Fibroblast of gingiva (primary cell): ENCODE measurements at places on chromosomes 1 and 21.

DNA sequence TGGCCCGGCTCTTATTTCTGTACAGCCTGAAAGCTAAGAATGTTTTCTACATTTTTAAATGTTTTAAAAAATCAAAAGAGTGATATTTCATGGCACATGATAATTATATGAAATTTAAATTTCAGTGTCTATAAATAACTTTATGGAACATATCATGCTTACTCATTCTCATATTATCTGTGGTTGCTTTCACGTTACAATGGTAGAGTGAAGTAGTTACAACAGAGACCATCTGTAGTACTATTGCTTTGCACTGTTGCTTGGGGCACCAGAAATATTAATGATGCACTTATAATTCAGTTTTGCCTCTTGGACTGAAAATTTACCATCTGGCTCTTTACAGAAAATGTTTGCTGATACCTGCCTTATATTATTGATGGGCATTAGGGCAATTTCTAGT lies 481.6 kb downstream of the PLPP3 start:
- no peak for DNase-seq

DNA sequence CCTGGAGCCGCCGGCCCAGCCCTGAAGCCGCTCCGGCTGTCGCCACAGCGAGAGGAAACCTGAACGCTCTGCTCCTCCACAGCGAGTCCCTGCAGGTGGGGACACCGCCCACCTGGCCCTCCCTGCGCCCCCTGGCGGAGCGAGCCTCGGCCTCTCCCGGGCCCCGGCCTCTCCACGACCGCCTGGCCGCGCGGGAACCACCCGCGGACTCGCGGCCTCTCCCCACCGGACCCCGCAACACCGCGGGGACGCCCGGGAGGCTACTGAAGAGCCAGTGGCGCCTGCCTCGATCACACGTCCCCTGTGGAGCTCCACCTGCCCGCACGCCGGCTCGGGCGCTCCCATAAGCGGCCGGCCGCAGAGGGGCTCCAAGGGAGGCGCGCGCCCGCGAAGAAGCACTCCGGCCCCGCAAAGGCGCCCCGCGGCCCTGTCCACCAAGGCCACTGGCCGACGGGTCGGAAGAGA lies 109.6 kb downstream of the KCNN3 start:
- DNase-seq = no peak

DNA sequence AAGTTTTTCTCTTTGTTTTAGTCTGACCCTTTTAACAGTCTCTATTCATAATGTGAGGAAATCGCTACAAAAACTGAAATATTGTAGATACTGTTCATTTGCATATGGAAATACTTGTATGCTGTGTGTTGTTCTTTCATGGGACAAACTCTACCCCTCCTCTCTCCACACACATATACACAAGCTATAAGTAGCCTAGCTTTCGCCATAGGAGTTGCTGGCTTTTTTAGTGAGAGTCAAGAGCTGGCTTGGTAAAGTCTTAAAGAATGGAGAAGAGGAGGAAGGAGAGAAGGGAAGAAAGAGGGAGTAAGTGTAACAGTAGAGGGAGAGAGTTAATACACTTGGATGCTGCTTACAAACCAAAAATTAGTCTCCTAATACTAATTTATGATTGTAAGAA lies 115.6 kb downstream of the RABGAP1L start:
- no peak for DNase-seq

GRCh38 chr1:38235705-38236104 lies 189.1 kb upstream of the POU3F1 start:
- DNase-seq = no peak

DNA sequence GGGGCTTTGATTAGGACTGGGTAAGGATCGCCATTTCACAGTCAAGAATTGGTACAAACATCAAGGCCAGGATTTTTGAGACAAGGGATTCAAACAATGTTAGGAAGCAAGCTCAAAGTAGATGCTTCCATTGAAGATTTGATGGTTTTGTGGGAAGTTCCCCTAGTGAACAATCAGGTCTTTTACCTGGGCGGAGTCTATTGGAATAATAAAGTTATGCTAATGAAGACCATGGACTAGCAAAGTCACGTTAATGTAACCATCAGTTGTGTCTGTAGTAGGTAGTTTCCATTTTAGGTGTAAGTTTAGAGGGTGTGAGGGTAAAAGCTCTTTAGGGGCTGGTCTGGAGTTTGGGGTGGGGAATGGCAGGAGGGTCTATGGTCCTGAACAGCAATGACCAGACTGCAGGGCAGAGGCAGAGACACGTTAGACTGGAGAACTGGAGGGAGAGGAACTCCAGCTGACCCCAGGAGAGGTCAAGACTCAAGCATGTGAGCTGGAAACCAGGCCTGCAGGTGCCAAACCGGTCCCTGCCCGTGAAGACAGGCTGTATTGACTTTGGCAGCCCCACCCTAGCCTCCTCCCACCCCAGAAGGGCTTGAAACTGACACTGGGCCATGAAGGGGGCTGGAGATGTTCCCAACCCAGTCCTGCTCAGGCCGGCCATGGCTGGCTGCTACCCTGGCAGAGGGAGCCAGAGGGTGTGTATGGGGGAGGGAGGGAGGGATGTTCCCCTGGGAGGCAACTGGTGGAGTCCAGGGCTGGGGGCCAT lies 36.0 kb upstream of the GPR37L1 start:
- DNase-seq = no peak

DNA sequence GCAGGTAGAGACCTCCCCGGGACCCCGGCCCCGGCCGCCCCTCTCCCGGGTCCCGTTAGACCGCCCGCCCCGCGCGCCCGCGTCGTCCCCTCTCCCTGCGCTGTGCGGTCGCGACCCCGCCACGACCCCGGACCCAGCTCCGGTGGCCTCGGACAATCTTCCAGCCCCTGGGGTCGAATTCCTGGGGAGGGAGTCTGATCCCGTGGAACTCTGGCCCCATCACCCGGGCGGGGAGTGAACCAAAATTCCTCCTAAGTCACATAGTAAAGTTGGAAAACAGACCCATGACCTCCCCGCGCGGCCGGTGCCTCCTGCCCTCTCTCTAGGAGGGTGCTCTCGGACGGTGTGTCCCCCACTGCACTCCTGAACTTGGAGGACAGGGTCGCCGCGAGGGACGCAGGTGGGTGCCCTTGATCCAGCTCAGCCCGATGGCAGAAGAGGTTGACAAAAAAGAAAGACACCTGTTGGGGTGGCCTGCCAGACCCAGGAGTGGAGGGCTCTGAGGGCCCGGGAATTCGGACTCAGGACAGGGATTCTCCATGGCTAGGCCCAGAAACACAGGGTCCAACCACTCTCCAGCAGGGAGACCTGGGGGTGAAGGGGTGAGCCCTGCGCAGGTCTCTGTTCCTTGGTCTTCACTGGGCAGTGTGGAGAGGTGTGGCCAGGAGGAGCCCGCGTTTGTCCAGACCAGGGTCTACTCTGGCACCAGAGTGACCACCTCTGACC lies 451 bp downstream of the ADAMTSL4 start:
- no peak for DNase-seq

GRCh38 chr1:3905953-3906671 lies 6.0 kb upstream of the C1orf174 start:
- no peak for DNase-seq

- DNase-seq = no peak
These were observed 114.4 kb upstream of the TNR start for GRCh38 chr1:175857756-175858155.

- DNase-seq = no peak
These were observed 1.5 kb downstream of the ZNF691 start for GRCh38 chr1:42847721-42848460.

GRCh38 chr1:46393510-46393909 lies 607 bp upstream of the FAAH start:
- DNase-seq = no peak

GRCh38 chr1:215612391-215612790 lies 45.3 kb downstream of the KCTD3 start:
- no peak for DNase-seq

GRCh38 chr1:168970926-168971659 lies 135.4 kb upstream of the ATP1B1 start:
- no peak for DNase-seq

GRCh38 chr1:233359431-233359830 lies 31.9 kb downstream of the MAP3K21 start:
- DNase-seq = no peak

DNA sequence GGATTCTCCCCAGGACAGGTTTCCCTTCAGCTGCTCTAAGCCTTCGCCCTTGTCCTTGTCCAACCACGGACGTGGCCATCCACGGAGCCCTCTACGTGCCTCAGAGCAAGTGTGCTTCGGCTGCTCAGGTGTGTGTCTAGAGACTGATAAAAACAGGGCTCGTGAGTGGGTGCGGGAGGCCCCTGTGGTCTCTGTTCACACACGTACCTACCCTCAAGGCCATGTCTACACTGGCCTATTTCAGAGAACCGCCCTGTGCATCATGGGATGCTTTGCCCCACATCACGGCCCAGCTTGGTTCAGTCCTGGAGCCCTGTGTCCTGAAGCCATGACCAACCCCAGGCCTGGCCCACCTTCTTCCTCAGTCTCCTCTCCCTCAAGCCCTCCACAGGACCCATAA lies 24.6 kb upstream of the RUNX3 start:
- no peak for DNase-seq

GRCh38 chr1:192476802-192477298 lies 98.7 kb upstream of the RGS1 start:
- DNase-seq = peak; percentile 26

DNA sequence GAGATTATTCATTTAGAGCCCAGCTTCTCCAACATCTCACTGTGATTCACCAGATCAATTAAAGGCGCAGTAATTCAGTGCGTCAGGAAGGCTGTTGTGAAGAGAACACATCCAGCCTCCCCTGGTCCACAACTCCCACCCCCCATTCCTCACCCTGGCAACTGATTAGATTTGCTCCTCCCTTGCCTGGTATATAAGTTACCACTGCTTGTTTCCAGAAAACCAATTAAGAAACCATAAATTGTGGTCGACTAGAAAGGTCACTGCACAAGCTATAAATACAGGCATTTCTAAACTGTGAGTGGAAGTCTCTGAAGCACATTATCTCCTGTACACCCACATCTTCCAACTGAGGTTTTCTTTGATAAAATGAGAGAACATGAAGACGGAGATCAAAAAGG lies 41.9 kb downstream of the FAM163A start:
- DNase-seq = no peak

DNA sequence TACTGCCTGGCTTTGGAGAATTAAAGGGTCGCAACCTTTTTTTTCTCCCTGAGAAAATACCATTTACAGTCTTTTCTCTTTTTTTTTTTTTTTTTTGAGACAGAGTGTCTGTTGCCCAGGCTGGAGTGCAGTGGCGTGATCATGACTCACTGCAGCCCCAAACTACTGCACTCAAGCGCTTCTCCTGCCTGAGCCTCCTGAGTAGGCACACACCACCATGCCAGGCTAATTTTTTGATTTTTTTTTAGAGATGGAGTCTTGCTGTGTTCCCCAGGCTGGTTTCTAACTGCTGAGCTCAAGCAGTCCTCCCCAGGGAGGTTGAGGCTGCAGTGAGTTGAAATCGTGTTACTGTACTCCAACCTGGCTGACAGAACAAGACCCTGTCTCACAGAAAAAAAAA lies 24.6 kb downstream of the UBE4B start:
- peak; percentile 34 for DNase-seq

DNA sequence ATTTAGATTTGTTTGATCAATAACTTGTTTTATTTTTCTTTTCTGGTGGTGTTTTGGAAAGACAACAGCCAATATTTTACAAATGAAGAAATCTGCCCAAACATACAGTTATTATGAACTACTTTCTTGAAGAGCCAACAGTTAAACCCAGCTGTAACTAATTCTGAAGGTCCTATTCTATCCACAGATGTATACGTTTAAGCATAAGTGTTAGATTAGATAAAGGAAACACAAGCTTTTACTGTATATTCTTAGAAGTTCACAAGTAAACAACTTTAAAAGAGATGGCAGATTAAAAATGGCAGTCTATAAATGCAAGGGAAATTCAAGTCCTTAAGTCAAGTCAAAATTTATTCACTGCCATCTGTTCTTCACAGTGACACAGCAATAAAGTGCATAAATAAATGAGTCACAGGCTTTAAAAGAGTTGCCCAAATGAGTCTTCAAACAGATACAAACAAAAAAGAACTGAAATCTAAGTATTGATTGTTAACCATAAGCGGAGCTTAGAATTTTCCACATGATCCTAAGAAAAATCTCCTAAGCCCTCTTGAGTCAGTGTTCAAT lies 49.9 kb upstream of the KCNH1 start:
- DNase-seq = no peak

DNA sequence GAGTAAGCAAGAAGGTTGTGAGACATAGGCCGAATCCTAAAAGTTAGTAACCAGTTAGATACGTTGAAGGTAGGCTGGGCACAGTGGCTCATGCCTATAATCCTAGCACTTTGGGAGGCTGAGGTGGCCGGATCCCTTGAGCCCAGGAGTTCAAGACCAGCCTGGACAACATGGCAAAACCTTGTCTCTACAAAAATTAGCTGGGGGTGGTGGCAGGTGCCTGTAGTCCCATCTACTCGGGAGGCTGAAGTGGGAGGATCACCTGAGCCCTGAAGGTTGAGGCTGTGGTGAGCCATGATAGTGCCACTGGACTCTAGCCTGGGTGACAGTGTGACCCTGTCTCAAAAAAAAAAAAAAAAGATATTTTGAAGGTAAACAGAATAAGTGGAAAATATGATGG lies 1.5 kb upstream of the PARP1 start:
- no peak for DNase-seq

- no peak for DNase-seq
These were observed 299.9 kb upstream of the PLD5 start for GRCh38 chr1:242824435-242824834.

DNA sequence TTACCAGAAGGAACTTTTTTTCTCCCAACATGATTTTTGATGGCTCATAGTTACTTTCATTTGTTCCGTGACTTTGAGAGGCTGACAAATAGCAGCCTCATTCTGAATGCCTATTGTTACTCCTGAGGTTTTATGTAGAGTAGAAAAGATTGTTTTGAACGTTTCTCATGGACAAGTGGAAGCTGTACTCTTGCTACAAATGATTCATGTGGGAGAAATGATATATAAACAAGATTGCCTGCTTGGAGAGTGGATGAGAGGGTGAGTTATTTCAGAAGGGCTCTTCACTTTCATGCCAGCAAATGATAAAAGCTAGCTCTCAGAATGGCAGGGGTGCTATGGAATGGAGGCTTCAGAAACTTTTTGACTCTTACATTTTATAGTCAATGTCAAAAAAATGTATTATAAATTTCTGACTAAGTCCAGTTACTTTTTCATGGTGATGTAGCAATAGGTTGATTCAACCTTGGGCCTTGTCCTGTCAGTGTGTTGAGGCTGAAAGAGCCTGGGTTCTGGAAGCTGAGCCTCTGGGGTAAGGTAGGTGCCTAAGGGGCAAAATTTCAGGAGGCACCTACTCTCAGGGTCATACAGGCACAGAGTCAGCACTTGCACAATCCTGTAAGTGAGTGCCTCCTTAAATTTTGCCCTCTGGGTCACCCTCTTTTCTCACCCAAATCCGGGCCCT lies 19.4 kb downstream of the JUN start:
- DNase-seq = peak; percentile 64
